Fibroblast of lung (primary cell): ENCODE measurements at places on chromosomes 7 and 10.
A peak's percentile ranks its signal among the peaks of the same experiment; 100 is the strongest.

DNA sequence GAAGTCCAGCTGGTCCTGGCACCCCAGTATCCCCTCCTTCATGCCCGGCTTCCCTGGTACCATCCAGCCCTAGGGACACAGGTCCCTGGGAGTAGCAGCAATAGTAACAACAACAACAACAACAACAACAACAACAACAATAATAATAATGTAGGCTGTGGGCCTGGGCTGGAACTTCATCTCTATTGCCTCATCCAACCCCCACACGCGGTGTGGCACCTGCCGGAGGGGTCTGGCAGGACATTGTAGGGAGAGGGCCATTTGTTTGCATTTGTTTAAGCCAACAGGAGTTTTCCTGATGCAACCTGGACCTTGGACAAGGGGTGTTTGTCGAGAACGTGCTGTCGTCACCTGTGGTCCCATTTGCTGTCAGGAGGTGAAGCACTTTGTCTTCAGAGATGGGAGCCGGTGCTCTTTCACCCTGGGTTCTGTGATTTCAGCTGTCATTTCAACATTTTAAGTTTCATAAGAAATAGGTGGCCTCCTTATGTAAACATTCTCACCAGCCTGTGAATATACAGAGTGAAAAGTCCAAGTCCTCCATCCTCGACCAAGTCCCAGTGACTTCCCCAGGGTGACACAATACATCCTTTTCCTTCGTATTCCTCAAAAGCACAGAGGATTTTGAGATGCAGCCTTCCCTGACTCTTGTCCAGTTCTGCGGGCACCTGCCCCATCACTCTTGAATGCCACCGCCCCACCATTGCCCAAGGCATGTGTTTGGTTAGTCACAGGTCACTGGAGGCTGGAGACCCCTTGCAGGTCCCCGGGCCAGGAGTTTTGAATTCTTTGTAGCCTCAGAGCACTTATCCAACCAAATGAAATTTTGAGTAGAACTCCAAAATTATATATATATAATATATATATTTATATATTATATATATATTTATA, 9.2 kb downstream of the LHPP start:
- no peak for DNase-seq

- DNase-seq, result peak; percentile 43
These were observed 16.4 kb upstream of the PARP12 start for GRCh38 chr7:140079121-140079536.

GRCh38 chr10:120138689-120139088, 246.2 kb downstream of the SEC23IP start:
- no peak for DNase-seq

- DNase-seq, result no peak
These were observed 15.6 kb upstream of the EFCAB10 start for GRCh38 chr7:105596866-105597265.
